ENCODE measurements at places on chromosomes 4 and X. TPM values are rescaled to one million over a fixed set of nuclear protein-coding genes. Genes with fewer than 3 reads are reported as not detected.

Gene GCNA
- 3.4 TPM for total RNA-seq

Gene OCRL
- total RNA-seq = 20.9 TPM

Gene HEPH
- 17.3 TPM for total RNA-seq

Gene SNCA
- total RNA-seq = 0.96 TPM

Gene AWAT2
- total RNA-seq = under 0.01 TPM

Gene NAP1L3
- total RNA-seq = 7.9 TPM

Gene XIAP
- total RNA-seq = 44.3 TPM

Gene MAGEC3
- not detected for total RNA-seq

Gene TRIM60
- not detected for total RNA-seq

Gene CSAG2
- total RNA-seq = not detected

Gene ZDHHC15
- total RNA-seq = 0.56 TPM

Gene TRIM61
- 1.5 TPM for total RNA-seq

Gene PORCN
- total RNA-seq = 6.3 TPM

Gene GPRIN3
- total RNA-seq = 0.58 TPM

Gene GPRASP3
- 5.0 TPM for total RNA-seq

Gene TMEM31
- not detected for total RNA-seq

Gene NKX6-1
- total RNA-seq = not detected

Gene ERAS
- not detected for total RNA-seq

Gene PIM2
- 7.0 TPM for total RNA-seq

Gene ZNF157
- 0.28 TPM for total RNA-seq

Data from regular cardiac myocyte (primary cell).